ENCODE measurements at places on chromosomes 12 and 14. TPM values are rescaled to one million over a fixed set of nuclear protein-coding genes. Genes with fewer than 3 reads are reported as not detected.

The BHLHE41 gene
- polyA plus RNA-seq: 2.2 TPM

The AVPR1A gene
- polyA plus RNA-seq: 5.5 TPM

The GCH1 gene
- polyA plus RNA-seq: 10.0 TPM

The ESR2 gene
- polyA plus RNA-seq: 2.0 TPM

The MYF6 gene
- 0.15 TPM for polyA plus RNA-seq

The CRIP2 gene
- polyA plus RNA-seq: 87.4 TPM

The OXA1L gene
- polyA plus RNA-seq: 153 TPM

The PRKAB1 gene
- polyA plus RNA-seq: 86.2 TPM

The SCN8A gene
- polyA plus RNA-seq: 3.4 TPM

The SCNN1A gene
- polyA plus RNA-seq: 80.1 TPM

The GSG1 gene
- 0.71 TPM for polyA plus RNA-seq

The DDN gene
- 65.9 TPM for polyA plus RNA-seq

The KRT78 gene
- polyA plus RNA-seq: not detected

The TC2N gene
- polyA plus RNA-seq: 10.0 TPM

GRCh38 chr14:67010602-67011001, 178.6 kb upstream of the GARIN2 start:
- DNase-seq: no peak

DNA sequence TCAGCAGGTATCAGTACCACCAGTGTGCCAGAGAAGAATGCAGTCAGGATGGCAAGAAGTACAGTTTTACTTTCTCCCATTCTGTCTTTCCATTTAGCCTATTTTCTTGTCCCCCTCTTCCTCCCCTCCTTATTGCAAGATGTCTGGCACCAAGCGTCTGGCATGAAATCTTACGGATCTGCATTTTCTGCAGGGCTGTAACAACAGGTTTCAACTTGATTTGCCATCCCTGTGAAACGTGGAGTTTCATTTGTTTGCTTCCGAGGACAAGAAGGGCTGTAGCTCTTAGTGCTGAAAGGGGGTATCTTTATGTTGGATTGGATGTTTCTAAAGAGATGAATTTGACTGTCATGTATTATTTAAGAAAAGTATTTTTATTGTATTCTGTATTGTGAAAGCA, 1110.6 kb downstream of the BCL11B start:
- DNase-seq: no peak

DNA sequence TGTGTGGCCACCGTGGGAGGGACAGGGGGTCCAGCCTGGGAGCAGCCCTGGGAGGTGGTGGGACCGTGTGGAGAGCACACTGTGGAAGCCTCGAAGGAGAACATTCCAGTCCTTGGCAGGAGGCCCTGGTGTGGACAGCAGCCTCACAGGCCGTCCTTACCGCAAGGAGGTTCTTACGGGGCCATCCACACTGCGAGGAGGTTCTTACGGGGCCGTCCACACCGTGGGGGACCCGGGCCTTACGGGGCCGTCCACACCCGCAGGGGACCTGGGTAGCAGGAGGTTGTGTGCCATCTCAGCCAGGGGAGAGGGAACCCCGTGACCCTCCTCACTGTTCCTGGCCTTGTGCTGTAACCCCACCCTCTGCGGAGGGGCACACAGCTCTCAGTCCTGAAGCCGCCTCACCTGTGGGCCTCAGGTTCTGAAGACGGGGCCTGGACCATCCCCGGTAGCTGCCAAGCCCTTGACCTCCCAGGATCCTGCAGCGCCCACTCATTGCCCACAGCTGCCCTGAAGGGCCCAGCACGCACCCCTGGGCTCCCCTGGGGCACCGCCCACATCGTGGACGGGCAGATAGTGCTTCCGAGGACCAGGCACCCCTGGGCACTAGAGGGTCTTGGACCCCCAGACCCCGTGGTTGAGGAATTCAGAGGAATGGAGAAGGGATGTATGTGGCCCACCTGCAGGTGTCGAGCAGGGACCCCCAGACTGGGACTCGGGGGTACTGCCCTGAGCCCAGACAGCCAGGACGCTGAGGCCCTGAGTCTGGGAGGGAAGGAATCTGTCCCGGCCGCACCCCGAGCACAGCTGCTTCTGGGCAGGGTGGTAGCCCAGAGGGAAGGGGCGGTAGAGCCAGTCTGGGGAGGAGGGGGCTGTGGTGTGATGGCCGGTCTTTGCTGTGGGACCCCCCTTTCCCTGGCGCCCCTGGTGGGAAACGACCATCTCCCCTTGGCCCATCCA, 37.3 kb downstream of the LRCOL1 start:
- DNase-seq: no peak

GRCh38 chr12:42407306-42407705, 81.3 kb downstream of the PPHLN1 start:
- DNase-seq: no peak

- no peak for DNase-seq
These were observed 11.2 kb upstream of the PYGL start for GRCh38 chr14:50955373-50956043.

DNA sequence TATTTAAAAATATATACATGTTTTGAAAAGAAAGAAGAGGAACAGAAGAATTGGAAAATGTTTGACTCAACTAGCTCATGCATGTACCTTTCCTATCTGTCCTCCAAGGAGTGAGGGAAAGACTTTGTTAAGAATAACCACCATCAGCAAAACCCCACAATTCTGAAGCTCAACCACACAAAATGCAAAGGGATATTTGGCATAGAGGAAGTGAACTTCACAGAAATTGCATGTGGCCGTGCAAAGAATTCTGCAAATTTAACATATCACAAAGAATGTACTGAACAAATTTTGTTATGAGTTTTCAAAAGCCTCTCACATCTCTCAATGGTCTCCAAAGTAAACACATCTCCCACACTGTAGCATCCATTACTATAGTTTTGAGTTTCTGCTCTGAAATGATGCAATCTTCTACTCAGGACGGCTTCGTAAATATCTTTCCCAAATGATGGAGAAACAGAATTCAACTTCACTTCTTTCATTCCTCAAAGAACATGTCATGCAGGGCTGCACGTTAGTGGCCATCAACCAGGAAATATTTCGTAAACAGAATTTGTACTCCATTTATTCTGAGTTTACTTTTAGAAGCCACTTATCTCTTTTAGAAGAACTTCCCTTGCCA, 17.6 kb downstream of the DUSP6 start:
- DNase-seq: no peak

DNA sequence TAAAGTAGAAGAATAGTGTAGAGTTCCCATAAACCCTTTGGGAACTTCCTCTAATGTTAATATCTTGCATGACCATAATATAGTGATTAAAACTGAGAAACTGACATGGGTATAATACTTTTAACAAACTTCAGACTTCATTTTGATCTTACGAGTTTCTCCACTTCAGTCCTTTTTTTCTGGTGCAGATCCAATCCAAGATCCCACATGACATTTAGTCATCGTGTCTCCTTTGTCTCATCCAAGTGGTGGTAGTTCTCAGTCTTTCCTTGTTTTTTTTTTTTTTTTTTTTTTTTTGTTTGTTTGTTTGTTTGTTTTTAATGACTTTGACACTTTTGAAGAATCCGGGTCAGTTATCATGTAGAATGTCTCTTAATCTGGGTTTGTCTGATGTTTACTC, 179.2 kb downstream of the CACNA1C start:
- no peak for DNase-seq

DNA sequence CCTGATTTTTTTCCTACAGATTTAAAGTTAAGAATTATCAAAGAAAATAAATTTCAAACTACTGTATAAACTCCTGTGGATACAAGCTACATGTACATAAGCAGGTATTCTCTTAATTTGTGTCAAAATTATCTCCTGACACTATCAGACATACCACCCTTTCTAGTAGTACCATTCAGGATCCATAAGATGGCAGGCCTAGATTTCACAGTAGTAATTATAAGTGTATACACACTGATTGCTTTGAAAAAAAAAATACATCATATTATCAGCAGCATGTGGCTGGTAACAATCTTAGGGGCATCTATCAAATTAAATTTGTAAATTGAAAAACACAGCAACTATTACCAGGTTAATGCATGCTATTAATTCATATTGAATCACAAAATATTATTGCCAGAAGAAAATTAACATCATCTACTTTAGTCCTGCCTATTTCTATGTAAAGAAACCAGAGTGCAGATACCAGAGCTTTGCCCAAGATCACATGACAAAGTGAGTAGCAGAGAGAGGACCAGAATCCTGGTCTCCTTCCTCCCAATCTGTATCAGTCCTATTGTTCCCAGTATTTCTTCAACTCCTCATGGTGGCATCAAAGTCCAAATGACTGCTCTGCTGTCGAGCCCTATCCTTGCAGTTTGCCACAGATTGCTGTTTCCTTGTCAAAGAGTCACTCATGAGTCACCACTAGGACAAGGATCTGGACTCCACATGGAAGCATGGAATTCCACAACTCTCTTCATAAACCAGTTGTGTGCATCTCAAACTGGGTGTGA, 27.7 kb upstream of the CALM1 start:
- no peak for DNase-seq

DNA sequence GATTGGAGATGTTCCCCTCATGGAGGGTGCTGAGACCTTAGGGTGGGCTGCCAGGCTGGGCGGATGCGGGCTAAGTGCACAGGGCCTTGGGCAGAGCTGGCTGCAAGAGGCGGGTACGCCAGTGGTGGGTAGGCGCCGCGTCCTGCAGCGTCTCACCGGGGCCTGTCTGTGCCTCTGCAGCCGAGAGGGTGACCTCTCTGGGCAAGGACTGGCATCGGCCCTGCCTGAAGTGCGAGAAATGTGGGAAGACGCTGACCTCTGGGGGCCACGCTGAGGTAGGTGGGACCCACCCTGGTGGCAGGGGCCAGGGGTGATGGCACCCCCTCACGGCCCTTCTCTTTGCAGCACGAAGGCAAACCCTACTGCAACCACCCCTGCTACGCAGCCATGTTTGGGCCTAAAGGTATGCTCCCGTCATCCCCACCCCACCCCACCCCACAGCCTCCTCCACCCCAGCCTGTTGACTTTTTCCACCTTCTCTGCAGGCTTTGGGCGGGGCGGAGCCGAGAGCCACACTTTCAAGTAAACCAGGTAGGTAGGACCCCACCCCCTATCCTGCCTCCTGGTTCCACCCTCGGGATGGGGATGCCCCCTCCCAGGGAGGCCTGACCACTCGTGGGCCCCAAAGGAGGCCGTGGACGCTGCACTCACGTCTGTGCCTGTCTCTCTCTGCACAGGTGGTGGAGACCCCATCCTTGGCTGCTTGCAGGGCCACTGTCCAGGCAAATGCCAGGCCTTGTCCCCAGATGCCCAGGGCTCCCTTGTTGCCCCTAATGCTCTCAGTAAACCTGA, 1.5 kb downstream of the CRIP1 start:
- DNase-seq: no peak

DNA sequence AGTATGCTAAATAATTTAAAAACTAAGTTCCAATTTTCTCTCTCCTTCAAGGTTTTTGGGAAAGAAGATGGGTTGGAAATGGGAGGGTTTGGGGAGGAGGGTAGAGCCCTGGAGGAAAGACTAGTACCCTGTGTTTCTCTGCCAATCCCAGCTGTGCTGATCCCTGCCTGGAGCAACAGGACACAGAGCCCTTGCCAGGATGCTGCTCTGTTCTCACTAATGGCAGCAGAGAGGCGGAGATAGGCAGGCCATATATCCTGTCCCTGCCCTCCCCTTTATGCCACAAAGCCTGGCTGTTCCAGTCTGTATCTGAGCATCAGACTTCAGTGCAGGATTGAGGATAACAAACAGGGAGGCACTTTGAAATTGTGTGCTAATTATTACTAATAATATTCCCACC, 99.0 kb downstream of the C12orf75 start:
- DNase-seq: no peak

GRCh38 chr12:122449317-122449716, 26.8 kb upstream of the CLIP1 start:
- no peak for DNase-seq

GRCh38 chr12:128033473-128033872, 233.5 kb upstream of the TMEM132C start:
- DNase-seq: no peak

GRCh38 chr12:88816201-88816600, 235.9 kb upstream of the KITLG start:
- no peak for DNase-seq

DNA sequence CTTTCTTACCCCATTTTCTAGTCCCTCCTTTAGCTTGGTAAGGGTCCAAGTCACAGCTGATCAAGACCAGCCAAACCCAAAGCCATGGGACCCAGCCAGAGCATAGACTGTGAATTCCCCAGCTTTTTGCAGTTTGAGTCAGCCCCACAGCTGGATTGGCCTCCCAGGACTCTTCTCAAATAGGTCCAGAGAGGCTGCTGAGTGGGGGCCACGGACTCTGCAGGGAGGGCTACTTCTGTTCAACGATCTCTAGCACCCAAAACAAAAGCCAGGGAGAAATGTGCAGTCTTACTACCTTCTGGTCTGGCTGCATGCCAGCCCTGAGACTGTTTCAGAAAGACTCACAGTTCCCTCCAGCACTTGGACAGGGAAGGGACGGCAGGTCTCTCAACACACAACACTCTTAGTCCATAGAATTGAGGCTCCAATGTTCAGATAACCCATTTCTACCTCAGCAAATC, 1.6 kb downstream of the VDR start:
- DNase-seq: no peak

DNA sequence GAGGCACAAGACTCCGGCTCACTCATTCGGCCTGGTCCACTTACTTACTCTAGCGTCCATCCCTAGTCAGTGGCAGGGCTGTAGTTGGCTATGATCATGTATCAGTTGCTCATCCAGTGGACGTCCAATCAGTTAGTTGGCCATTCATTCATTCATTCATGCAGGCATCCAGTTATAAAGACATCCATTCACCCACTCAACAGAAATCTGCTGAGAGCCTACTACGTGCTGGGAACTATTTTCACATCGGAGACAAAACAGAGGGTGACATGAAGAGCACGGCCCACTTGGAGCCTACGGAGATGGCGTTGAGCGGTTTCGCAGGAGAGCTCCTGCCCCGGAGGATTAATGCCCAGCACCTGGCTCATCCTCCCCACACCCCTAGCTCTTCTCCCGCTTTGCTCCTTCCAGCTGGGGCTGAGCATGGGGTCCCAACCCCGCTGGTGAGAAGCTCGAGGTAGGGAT, 49.7 kb downstream of the SNAPC1 start:
- DNase-seq: no peak

- DNase-seq: no peak
These were observed 654.8 kb upstream of the TBX3 start for GRCh38 chr12:115338566-115339294.

DNA sequence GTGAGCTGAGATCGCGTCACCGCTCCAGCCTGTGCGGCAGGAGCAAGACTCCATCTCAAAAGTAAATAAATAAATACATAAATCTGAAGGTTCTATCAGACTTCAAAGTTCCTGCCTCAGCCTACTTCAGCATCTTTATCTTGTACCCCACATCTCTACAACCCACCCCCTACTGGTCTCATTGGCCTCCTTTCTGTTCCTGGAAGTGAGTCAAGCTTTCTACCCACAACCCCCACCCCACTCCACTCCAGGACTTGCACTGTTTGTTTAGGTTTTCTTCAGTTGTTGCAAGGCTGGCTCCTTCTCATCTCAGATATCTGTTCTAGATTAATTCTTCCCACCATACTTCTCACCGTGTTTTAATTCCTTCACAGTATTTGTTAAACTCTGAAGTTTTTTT, 714 bp upstream of the PSMC6 start:
- DNase-seq: no peak

GRCh38 chr12:132634411-132634990, 15.9 kb downstream of the P2RX2 start:
- no peak for DNase-seq

- DNase-seq: no peak
These were observed 221.7 kb downstream of the BCL11B start for GRCh38 chr14:99050309-99050708.
